ENCODE measurements at places on chromosomes 5 and 9. TPM values are rescaled to one million over a fixed set of nuclear protein-coding genes. Genes with fewer than 3 reads are reported as not detected.

DNA sequence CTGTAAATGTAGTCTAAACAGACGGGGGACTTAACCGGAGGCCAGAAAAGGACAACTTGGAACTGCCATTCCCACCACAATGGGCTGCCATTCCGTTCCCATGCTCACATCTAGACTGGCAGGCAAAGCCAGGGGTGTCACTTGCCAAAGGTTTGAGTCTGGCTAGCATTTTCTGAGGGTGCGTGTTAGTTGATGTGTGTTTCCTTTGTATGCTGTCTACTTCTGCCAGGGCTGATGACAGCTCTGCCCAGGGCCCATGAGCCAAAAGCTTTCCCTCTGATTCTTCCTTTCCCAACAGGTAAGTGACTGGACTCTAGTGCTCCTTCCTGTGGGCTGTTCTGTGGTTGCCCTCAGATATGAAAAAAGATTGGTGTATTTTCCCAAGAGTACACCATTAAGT is 68.0 kb downstream of the ZNF608 start:
- DNase-seq, result no peak

DNA sequence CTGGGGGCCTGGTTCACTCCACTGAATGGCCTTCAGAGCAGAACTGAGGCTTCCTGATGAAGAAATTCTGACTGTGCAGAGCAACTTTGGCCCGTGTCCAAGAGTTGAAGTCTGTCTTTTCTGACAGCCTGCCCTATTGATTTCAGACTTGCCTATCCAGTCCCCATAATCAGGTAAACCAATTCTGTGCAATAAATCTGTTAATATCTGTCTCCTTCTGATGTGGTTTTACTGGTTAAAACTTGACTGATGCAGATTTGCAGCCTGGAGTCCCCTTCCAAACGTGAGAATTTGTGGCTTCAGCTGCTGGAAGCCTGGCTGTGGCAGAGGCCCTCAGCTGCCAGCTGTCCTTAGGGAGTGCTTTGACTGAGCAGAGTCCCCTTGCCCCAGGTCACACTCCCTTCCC is 283.9 kb upstream of the ANKRD55 start:
- no peak for DNase-seq

DNA sequence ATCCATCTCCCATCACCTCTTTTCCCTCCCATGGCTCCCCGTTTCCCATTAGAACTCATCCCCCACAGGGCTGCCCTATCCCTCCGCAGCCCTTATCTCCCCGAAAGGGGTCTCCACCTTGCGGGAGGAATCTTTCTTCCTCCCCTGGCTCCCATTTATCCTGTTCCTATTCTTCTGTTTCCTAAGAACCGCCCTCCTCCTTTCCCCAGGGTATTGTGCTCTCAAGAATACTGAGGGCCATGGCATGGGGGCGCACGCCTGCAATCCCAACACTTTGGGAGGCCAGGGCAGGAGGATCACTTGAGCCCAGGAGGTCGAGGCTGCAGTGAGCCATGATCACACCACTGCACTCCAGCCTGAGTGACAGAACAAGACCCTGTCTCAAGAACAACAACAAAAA is 665 bp downstream of the CD72 start:
- DNase-seq, result no peak

DNA sequence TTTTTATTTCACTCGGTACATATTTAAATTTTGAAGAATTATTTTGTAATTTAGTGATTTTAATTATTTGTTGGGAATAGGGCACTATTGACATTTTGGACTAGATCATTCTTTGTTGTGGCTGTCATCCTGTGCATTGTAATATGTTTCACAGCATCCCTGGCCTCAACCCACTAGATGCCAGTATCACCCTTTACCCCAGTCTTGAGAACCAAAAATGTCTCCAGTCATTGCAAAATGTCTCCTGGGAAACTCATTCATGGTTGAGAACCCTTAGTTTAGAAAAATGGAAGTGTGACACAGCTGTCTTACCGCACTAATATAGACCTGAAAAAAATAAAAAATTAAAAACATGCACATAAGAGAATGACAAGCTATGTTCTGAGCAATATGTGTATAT is 88.4 kb upstream of the CCDC152 start:
- no peak for DNase-seq

GRCh38 chr5:40797273-40798011 is 732 bp downstream of the PRKAA1 start:
- DNase-seq, result no peak

- DNase-seq, result no peak
Measured at GRCh38 chr5:6718161-6718681, 5.0 kb downstream of the TENT4A start.

- DNase-seq, result no peak
Measured at GRCh38 chr9:133233681-133234432, 24.8 kb upstream of the OBP2B start.

- no peak for DNase-seq
Measured at GRCh38 chr5:160229190-160229742, at the start of gene FABP6. TSS of gene FABP6 (plus strand) at chr5:160229506. CDS start at chr5:160229558, 52 bp downstream.

- DNase-seq, result no peak
Measured at GRCh38 chr9:105055917-105056316, 128.0 kb upstream of the ABCA1 start.

- no peak for DNase-seq
Measured at GRCh38 chr5:81482595-81482994, 88.7 kb upstream of the ACOT12 start.

DNA sequence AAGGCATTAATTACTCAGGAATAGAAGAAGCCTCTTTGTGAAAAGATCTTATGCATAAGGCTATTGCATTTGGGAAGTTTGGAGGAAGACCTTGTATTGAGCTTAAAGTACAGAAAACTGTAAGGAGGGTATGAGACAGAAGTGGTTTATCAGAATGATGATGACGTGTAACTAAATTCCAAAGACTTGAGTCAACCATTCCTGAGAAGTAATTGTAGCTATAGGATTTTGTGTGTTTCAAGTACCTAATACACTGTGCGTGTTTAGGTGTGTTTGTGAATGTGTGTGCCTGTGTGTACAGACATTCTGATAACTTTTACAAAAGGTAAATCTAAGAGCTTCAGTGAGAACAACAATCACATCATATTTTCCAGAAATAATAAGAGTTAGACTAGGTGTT is 46.5 kb upstream of the IRX2 start:
- no peak for DNase-seq

- DNase-seq, result no peak
Measured at GRCh38 chr9:127562279-127562796, 49.7 kb upstream of the STXBP1 start.

Gene EGFLAM
- total RNA-seq, result 0.17 TPM

DNA sequence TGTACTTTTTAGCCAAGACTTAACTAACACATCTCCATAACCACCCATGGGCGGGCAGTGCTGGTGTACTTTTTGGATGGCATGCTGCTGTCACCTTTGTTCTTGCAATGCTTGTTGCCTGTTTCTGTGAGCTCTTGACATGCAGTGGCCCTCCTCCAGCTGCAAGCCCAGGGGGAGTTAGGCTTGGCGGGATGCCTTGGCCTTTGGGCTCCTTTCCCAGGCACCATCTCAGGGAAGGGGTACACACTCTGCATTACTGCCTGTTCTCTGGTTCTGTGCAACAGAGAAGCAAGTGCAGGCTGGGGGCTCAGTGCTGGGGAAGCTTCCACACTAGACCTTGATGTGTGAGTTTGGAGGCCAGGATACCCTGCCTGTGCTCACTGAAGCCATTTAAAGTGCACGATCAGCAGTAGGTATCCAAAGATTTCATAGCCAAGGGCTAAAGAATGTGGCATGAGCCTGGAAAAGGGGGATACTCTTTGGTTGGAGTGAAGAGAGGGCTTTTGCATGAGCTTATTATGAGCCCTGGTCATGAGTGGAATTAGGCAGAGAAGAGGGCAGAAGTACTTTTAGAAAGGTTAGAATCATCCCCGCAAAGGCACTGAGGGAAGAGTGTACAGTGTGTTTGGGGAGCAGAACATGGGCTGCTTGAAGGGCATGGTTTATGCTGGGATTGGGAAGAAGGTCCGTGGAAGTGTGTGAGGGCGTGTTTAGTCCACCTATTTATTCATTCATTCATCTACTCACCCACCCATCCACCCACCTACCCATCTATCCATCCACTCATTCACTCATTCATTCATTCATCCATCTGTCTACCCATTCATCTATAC is 22.5 kb downstream of the PSAT1 start:
- DNase-seq, result no peak

Gene LRRC19
- total RNA-seq, result not detected

DNA sequence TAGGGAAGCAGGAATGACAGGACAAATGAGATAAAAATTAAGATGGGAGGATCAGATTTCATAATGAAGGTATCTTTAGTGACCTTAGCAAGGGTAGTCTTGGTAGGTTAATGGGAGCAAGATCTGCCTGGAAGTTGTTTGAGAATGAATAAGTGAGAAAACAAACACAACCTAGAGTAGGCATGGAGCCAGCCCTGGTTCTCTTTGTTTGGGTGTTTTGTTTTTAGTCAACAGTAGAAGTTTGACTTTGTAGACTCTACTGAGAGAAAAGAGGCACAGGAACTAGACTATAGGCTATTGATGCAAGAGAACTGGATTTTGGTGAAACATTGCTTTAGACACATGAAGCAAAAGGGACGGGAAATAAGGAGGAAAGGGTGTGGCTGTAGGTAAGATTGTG is 40.3 kb downstream of the KCNN2 start:
- no peak for DNase-seq

Gene MARCOL
- total RNA-seq, result not detected

GRCh38 chr9:75417471-75417870 is 329.2 kb downstream of the OSTF1 start:
- no peak for DNase-seq

Gene EDIL3
- total RNA-seq, result 80.1 TPM

DNA sequence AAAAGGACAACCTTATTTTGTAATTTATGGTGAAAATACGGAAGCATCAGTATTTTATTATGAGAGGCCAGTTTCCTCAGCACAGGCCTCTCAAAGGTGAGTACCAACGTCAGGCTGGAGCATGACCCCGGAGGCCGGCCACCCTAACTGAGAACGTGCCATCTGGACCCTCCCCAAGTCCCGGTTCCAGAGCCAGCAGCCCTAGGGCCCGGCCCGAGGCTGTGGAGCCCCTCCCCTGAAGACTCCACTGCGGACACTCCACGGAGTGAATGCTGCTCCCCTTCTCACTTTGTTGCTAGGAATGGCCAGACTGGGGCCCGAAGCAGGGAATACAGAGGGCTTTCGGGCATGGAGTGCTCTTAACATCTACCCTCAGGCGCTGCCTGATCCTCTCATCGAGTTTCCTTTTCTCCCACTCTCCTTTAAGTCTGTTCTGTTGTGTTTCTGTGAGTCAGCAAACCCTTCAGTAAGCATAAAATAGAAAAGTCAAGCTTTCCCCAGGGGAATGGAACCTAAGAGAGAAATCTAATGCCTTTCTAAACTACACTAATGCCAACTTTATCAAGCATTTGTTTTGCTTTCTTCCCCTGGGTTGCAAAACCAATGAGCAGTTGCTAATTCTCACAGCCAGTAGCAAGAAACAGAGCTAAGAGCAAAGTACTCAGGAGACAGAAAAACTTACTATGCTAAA is 4.5 kb downstream of the BRD9 start:
- no peak for DNase-seq

DNA sequence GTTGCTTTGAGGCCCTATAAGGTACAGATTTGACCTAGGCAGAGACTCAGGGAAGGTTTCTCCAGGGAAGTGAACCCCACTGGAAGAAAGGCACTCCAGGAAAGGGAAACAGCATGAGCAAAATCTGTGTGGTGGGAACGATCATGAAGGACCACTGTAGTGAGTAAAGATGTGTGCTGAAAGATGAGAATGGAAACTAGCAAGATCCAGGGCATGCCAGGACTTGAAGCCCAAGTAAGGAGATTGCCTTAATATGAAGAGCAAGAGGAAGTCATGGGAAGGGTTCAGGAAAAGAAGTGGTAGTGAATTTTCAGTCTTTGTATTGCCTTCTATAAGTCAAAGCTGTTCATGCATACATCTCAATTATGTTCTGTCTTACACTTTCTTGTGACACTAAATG is 55.2 kb upstream of the SLIT3 start:
- no peak for DNase-seq

Gene STK32A
- total RNA-seq, result 0.63 TPM

Gene KIF4B
- total RNA-seq, result not detected

Gene SSNA1
- 185 TPM for total RNA-seq

DNA sequence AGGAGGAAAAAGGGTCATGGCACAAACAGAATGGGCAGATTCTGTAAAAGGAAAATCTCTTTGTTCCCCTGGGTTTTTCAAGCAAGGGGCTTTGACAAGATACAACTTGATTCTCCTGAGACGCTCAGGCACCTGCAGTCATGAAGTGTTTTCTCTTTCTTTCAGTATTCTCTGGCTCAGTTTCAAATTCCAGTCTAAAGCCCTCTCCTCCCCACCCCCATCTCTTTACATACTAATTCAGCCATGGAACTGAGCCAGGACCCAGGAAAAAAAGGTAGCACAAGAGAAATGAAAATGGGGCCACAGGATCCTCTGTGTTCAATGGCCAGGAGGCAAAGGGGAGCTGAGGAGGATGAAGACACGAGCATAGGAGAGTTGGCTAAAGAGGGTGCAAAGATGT is 408.4 kb downstream of the SPOCK1 start:
- DNase-seq, result no peak

Gene LCN15
- not detected for total RNA-seq

DNA sequence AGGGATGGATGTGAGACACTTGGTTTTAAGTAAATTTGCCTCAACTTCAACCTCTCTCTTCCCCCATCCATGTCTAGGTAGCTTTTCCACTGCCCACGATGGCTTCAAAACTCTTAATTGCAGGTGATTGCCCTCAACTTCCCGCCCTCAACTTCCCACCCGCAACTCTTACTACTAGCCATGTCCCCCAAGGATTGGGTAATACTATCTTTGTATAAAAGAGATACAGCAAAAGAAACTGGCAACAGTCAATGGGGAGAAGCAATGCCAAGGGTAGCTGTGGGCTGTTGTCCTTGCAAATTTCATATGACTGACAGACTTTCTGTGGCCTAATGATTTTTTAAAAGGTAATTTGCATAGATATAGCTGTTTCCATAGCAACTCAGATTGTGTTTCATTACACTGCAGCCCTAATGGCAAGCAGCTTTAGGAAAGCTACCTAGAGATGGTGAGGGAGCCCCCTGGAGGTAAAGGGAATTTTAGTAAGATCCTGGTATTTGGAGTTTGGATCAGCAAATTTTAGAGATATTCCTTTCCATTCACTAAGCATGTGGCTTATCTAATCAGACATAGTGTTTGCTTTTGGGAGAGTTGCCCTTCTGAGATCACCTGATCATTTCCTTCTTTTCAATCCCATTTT is 421.5 kb upstream of the DAP start:
- no peak for DNase-seq

Gene RGP1
- total RNA-seq, result 14.9 TPM

GRCh38 chr5:147983742-147984141 is 77.4 kb upstream of the C5orf46 start:
- DNase-seq, result no peak

GRCh38 chr9:86723346-86723745 is 224.0 kb downstream of the GAS1 start:
- DNase-seq, result no peak

Gene COL23A1
- total RNA-seq, result not detected

Gene DIPK1B
- total RNA-seq, result 11.4 TPM

DNA sequence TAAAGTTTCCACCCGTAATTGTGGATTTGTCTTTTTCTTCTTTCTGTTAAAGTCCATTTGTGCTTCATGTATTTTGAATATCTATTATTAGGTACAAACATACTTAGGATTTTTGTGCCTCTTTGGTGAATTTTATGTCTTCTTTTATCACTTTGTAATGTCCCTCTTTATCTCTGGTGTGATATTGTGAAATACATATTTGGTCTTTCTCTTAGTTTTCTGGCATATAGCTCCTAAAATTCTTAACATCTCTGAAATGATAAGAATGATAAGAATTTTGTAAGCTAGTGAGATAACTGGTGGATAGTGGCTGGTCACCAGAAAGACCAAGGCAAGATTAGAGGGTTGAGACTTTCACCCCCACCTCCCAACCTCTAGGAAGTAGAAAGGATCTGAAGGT is 111.1 kb downstream of the KCTD16 start:
- no peak for DNase-seq

Gene ANAPC2
- total RNA-seq, result 16.7 TPM

Data from epithelial cell of proximal tubule (primary cell).